D721Med (cell line): ENCODE measurements at places on chromosomes 3 and 15.

DNA sequence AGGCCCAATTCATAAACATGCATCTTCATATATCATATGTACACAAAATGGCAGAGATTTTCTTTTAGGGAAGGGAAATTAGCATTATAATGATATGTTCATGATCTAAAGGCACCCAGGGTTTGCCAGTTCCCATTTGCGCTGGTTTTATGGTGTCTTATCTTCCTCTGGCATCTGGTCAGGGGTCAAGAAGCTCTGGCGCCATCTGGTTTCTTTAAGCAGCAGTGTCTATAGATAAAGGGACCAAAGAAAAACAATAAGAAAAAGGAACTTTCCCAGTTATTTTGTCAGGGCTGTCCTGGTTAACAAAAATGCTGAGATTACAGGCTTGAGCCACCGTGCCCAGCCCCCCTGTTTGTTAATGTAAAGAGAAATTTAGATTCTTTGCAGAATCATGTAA lies 3.3 kb upstream of the DCP1A start:
- DNase-seq: no peak

GRCh38 chr3:169390271-169390670 lies 273.2 kb downstream of the MECOM start:
- DNase-seq: no peak

DNA sequence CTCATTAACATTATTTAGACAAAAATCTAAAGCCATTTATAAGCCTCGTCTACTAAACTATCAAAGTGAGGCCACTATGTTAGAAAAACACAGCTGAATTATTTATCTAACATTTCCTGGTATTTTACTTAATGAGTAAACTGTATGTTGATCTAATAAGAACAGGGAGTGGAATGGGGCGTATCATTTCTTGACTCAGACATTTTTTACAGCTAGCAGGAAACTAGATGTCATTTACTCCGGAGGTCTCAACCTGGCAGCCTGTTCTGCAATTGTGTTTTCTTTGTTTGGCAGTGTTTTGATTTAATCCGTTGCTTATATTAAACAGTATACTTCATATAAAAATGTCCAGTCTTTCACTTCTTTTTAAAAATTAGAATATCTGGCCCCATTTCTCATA lies 79.1 kb upstream of the ABI3BP start:
- no peak for DNase-seq

GRCh38 chr15:57235873-57236272 lies 140.4 kb upstream of the CGNL1 start:
- DNase-seq: no peak

DNA sequence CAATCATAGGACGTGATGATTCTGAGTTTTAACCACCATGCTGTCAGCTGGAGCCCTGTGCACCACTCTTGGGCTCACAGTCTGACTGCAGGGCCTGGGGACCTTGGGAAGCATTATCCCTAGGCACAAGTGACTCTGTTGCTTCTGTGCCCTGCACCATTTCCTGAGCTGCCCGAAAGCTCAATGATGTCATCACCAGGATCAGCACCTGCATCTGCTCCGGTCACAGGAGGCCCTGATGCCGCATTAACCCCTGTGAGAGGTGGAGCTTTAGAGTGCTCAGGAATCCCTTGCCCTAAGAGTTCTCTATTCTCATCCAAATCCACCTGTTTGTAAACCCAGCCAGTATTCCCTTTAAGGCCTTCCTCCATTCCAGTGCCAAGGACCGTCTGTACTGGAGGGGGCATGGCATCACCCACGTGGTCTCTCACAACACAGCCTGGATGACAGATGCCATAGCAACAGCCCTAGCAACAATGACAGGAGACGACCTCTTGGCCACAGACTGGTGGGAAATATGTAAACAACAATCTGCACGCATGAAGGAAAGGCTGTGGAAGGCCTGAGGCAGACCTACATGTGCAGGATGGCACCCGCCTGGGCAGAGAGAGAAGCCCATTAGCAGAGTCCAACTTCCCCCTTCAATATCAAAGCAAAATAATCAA lies 37.9 kb downstream of the NTRK3 start:
- DNase-seq: no peak

DNA sequence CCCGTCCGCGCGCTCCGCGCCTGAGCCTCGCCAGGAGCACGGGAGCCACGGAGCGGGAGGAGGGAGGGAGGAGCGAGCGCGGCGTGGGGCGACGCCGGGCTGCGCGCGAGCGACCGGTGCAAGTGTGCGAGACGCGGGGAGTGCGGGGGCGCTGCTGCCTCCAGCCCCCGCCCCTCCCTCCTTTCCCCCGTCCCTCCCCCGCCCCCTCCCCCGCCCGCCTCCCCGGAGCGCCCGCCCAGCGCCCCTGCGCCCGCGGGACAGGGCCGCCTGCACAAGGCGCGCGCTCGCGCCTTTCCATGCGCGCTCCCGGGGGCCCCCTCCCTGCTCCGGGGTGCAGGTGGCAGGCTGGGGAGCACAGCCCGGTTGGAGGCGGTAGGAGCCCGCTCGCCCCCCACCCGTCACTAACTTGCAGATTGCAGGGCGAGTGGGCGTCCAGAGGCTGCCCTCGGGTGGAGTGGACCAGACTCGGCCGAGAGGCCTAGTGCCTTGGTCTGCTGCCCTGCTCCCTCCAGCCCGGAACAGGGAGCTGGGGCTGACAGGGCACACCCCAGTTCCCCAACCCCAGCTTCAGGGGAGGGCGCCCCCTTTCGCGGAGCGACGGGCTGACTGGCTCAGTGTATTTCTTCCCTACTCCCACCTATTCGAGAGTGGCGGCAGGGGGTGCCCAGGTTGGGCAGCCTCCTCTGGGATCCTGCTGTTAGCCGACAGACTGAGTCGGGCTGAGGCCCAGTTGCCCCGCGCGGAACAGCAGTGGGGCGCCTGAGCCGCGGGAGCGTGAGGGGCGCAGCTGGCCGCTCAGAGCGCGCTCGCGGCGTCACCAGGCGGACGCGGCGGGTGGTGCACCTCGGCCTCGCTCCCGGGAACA lies at the start of gene WNT7A:
Gene WNT7A (minus strand): TSS at position 126 of the 865 bp plus-strand sequence. CDS start 255 bp downstream, outside the sequence.
- DNase-seq: no peak

DNA sequence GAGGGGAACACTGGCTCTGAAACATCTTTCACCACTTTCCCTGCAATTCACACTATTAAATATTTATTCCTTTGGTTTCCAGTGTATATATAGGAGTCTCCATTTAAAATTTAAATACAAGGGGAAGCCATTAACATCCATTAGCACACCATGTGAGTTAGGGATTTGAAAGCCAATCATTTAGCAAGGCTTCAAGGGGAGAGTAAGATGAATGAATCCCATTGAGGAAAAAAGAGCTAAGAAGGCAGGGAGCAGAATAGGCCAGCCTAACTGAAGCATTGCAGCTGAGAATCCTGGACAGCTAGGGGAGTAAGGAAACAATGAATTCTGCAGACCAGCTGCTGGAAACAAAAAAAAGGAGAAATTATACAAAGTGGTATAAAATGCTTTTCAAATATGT lies 426.1 kb downstream of the IL5RA start:
- no peak for DNase-seq

DNA sequence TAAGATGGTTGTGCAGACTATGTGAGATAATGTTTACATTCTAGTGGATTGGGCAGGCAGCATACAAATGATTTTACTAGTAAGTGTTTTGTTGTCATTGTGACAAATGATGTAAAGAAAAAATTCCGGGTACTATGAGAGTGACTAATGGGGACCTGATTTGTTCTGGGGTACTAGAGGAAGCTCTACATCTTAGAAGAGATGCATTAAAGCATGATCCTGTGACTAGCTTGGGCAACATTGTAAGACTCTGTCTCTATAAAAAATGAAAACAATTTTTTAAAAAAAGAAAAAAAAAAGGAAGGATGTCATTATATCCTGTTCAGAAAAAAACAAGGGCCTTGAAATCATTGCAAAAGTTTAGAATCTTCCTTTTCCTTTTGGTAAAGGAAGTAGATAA lies 58.1 kb upstream of the MYRIP start:
- no peak for DNase-seq

DNA sequence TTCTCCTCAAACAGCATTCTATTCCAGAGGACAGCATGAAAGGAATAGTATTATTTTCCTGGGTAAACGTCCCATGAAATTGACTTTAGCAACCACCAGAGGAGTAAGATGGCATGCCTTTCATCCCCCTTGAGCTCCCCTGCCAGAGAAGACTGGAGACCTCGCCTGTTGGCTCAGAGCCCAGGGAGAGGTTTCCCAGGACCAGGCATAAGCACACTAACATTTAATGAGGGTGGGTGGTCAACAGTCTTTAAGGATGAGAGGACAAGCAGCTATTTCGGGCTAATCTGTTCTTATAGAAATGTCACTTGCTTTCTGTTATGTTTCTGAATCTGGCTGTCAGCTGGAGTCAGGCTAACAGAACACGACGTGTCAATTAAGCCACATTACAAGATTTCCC lies 390.5 kb downstream of the GABRG3 start:
- DNase-seq: no peak
